Naive thymus-derived CD4-positive, alpha-beta T cell (primary cell): ENCODE measurements at places on chromosomes 4 and X. TPM values are rescaled to one million over a fixed set of nuclear protein-coding genes. Genes with fewer than 3 reads are reported as not detected.

The GSTCD gene
- 5.8 TPM for total RNA-seq

DNA sequence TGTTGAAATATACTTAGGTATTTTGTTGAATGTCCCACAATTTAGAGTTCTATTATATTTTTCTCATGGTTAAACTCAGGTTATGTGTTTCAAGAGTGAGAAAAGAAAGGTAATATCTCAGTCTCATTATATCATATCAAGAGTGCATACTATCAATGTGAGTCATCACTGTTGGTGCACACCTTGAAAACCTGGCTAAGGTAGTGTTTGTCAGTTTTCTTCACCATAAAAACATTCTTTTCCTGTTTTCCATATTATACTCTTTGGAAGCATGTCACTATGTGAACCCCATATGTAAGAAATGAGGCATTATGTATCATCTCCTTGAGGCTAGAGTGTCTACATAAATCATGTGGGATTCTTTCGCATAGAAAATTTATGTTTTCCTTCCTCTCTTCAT is 307.6 kb upstream of the CTSO start:
- H3K36me3 ChIP-seq, result no peaks in the 10 kb centered on the region
- DNase-seq, result no peak
- no peaks in the 10 kb centered on the region for H3K4me1 ChIP-seq
- no peaks in the 10 kb centered on the region for H3K27me3 ChIP-seq
- no peak overlapping the region for H3K4me3 ChIP-seq
- H3K27ac ChIP-seq, result no peak overlapping the region

GRCh38 chr4:39126256-39127095 is 55.9 kb upstream of the WDR19 start:
- no peak overlapping the region for H3K27ac ChIP-seq
- no peaks in the 10 kb centered on the region for H3K36me3 ChIP-seq
- H3K4me1 ChIP-seq, result no peaks in the 10 kb centered on the region
- DNase-seq, result no peak
- no peaks in the 10 kb centered on the region for H3K27me3 ChIP-seq

GRCh38 chrX:36642052-36642451 is 366.1 kb upstream of the FAM47C start:
- H3K27me3 ChIP-seq, result no peaks in the 10 kb centered on the region
- H3K27ac ChIP-seq, result no peak overlapping the region
- H3K4me1 ChIP-seq, result no peaks in the 10 kb centered on the region
- H3K36me3 ChIP-seq, result no peaks in the 10 kb centered on the region
- no peak overlapping the region for H3K4me3 ChIP-seq
- DNase-seq, result no peak

- no peaks in the 10 kb centered on the region for H3K4me1 ChIP-seq
- DNase-seq, result no peak
- no peak overlapping the region for H3K4me3 ChIP-seq
- H3K36me3 ChIP-seq, result no peaks in the 10 kb centered on the region
Measured at GRCh38 chrX:97398030-97398551, 514.4 kb downstream of the RPA4 start.
